Mesothelial cell of epicardium (in vitro differentiated cells): ENCODE measurements at places on chromosomes 5 and 9.

DNA sequence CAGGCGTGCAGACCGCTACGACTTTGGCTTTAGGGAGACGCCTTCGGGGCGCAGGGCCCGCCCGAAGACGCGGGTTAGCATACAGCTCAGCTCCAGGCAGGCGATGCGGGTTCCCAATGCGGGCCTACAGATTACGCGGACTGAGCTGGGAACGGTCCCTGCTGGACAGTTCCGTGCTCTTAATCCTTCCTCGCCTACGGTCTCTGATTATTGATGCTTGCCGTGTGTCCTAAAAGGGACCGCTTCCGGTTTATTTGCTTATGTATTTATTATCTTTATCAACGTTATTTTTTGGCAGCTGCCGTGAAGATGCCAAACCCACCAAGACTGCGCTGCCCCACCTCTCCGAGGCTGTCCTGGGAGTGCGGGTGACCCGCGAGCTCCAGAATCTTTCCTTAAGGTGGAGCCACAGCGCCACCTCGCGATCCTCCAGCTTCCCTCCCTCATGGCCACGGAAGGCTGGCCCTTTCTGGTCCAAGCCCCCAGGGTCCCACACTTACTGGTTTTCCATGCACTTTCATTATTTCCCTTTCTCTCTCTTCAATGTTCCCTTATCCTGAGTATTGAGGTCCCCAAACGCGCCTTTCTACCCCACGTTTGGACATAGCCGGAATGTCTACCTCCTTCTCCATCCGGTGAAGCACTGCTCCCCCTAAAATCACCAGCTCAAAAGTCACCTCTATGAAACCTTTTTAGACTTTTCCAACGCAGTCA lies 7.0 kb upstream of the EBF1 start:
- peak; percentile 85 for DNase-seq

DNA sequence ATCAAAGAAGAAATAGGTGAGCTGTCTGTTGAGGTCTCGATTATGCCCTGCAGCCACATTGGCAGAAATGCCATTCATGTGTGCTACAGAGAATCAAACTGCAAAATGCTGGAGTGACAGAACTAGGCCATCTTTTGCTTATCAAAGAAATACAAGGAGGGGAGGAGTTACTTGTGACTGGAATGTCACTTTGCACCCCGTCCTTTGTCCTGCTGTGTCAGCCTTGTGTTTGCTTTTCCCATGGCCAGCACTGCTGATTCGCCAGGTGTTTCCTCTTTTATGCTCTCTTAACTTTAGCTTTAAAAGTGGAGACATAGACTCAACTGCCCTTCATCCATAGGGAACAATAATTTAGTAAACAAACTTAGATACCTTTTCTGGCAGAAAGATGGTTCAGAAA lies 54.3 kb downstream of the SLC46A2 start:
- no peak for DNase-seq

- DNase-seq, result no peak
Observed at GRCh38 chr5:173065155-173065554, 9.0 kb downstream of the CREBRF start.

DNA sequence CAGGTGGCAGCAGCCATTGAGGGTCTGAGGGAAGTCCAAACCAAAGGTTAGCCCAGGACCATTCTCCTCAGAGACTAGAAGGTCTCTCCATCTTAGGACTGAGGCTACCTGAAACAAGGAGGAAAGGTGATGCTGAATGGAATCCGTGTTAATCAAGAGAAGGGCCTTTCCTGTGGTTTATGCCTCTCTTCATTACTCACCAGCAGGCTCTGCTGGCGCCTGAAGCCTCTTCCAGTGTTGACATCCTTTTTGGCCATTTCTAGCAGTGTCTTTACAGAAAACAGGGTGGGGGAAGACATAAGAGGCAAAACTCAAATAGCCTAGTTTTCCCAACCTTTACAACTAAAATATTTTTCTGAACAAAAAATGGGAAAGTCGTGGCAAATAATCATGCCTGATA lies 98.0 kb downstream of the ENC1 start:
- no peak for DNase-seq

- DNase-seq, result no peak
Observed at GRCh38 chr5:141223112-141223783, at the start of gene PCDHB14. Gene PCDHB14, plus strand, starts transcription at chr5:141223343. Its CDS starts 163 bp downstream, at chr5:141223506.

- DNase-seq, result no peak
Observed at GRCh38 chr5:58133631-58134296, 326.1 kb downstream of the PLK2 start.

GRCh38 chr5:60287174-60287771 lies 393.7 kb upstream of the PDE4D start:
- DNase-seq, result no peak

DNA sequence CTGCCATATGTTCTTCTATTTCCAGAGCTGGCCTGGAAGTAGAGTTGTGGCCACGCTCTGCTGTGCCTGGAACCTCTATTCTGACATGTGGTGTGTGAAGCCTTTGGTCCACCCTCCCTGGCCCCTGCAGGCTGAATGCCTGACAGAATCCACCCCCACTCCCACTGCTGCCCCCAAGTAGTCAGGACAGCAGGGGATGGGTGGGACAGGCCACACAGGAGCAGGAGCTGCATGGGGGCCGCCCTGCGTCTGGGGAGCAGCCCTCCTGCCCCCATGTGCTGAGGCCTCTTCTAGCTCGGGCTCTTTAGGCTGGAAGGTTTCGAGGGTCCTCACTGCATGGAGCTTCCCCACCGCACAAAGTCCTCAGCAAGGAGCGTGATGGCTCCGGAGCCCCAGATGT lies 32.6 kb upstream of the IRX4 start:
- no peak for DNase-seq

- DNase-seq, result no peak
Observed at GRCh38 chr5:15203376-15203775, 296.6 kb upstream of the FBXL7 start.

GRCh38 chr9:73183917-73184861 lies 32.5 kb downstream of the ANXA1 start:
- no peak for DNase-seq

DNA sequence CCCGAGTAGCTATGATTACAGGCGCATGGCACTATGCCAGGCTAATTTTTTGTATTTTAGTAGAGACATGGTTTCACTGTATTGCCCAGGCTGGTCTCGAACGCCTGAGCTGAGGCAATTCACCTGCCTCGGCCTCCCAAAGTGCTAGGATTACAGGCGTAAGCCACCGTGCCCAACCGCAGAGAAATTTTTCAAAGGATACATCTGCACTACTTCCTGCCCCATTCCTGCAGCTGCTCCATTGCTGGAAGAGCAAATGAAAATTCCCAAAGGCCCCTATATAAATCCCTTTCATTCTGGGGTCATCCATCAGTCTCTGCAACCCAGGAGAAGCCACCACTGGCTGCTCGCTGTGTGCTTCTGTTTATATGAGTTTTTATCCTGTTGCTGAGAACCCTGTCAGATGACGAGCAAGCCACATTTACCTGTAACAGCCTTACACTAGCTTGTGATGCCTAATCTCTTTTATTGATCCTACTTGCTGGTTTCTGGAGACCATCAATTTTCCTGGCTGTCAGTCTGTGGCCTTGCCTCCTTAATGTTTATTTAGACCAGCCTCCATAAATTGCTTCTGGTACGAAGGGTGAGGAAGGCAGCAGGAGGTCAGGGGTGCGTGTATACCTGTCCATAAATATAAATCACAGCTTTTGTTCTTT lies 925.3 kb downstream of the TLE4 start:
- no peak for DNase-seq

- DNase-seq, result no peak
Observed at GRCh38 chr5:71748360-71748759, 29.3 kb downstream of the CARTPT start.

GRCh38 chr9:87875831-87876545 lies 6.7 kb upstream of the SPATA31E1 start:
- no peak for DNase-seq
